ENCODE measurements at places on chromosomes 7 and 10.

DNA sequence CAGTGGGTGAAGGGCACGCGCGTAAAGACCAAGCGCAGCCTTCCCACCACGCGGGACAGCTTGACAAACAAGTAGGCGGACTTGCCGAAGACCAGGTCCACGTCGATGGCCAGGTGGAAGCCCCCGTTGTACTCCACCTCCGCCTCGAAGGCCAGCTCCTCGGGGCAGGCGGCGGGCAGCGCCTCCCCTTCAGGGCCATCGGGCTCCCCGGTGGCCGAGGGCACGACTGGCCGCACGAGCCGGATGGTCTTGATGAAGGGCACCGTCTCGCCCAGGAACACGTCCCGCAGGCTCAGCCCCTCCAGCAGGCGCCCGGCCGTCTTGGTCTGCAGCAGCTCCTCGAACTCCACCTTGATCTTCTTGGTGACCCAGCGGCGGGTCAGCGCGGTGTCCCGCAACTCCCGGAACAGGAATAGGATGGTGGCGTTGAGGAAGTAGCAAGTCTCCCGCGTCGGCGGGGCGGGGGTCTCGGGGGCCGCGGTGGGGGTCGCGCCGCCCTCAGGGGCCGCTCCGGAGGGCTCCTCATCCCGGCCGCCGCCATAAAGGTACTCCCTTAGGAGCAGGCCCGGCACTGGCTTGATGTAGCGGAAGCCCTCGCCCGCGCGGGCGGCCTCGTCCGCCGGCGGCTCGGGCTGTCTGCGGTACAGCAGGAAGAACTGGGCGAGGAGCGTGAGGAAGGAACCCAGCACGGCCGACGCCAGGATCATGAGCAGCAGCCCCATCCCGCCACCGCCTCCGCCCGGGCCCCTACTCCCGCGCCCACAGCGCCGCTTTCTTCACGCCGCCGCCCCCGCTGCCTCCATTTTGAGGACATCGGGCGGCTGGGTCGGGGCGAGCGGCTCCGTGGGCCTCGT is 507 bp downstream of the PDZD8 start:
- DNase-seq, result no peak

GRCh38 chr10:95290461-95291364 is at the start of gene PDLIM1:
PDLIM1 (minus strand) TSS chr10:95291003; CDS start chr10:95290915, 88 bp downstream.
- DNase-seq, result no peak

GRCh38 chr7:92755680-92756079 is 80.7 kb downstream of the CDK6 start:
- no peak for DNase-seq

- no peak for DNase-seq
Observed at GRCh38 chr7:10708447-10708846, 265.2 kb upstream of the PHF14 start.

GRCh38 chr7:127690806-127691205 is 38.8 kb downstream of the SND1 start:
- DNase-seq, result no peak

DNA sequence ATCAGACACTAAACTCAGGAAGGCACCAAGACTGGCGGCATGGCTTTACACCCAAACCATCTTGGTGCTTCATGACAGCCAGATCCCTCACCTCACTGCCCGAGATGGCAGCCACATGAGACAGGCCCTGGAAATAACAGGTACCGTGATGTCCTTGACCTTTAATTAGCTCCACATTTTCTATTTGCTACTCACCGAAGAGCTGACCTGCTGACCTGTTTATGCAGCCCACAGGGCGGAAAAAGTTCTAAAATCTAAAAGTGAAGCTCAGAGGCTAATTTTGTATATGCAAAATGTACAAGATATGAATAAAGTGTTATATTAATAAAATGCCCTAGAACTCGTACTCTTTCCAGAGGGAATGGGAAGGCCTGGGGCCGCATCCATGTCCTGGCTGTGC is 51.6 kb upstream of the RASGEF1A start:
- no peak for DNase-seq

DNA sequence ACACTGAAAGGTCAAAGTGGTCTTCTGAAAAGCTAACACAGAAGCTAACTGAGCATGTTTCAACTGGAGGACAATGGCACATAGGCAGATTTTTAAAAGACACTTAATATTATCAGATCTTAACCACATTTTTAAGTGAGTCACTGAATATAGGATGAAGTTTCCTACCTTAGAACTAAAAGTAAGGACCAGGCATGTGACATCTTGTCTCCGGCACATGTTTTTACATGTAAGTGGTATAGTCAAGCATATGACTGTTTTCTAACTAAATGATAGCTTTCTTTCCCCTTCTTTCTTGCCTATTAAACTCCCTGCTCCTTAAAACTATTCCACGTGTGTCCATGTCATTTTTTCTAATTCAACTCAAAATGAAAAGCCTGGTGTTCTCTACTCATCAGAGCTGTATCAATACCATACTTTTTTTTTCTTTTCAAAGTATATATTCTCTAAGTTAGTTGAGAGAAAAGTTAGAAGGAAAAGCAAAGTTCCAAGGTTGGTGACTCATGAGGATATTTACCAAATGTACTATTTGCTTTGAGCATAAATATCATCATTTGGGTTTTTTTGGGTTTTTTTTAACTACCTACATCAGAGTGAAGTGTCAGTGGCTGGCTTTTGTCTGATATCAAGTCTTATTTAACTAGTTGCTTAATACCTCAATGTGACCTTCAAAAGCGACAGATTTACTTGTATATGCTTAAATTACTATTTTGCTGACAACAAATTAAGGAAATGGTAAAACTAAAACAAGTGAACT is 127.5 kb downstream of the CRPPA start:
- DNase-seq, result no peak

DNA sequence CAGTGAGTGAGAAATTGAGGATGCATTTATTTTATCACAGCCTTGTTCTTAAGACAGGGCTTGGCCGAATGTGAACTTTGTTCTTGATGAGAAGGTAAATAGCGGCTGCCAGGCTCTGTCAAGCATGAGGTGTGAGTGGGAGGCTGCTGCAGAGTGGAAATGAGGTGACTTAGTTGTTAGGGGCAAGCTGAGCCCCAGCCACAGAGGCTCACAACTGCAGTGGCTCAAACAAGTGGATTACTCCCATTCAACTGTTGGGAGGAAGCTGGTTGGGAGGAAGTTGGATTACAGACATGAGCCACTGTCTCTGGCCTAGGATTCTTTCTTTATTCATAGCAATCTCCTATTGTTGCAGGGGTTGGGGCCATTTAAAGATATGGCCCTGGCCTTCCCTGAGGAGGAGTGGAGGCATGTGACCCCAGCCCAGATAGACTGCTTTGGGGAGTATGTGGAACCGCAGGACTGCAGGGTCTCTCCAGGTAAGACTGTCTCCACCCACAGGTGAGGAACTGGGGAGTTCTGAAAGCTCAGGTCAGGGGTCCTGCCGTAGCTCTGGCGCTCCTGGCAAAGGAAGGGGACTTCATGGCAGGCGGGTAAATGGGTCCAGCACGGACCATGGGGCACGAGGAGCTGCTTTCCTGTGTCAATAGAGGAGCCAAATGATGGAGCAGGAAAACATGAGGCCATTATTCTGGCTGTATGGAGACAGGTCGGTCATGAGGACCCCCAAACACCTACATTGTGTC is 7.1 kb downstream of the ZSCAN25 start:
- DNase-seq, result no peak

All from kidney epithelial cell (primary cell).